ENCODE measurements at places on chromosomes 4 and X.

DNA sequence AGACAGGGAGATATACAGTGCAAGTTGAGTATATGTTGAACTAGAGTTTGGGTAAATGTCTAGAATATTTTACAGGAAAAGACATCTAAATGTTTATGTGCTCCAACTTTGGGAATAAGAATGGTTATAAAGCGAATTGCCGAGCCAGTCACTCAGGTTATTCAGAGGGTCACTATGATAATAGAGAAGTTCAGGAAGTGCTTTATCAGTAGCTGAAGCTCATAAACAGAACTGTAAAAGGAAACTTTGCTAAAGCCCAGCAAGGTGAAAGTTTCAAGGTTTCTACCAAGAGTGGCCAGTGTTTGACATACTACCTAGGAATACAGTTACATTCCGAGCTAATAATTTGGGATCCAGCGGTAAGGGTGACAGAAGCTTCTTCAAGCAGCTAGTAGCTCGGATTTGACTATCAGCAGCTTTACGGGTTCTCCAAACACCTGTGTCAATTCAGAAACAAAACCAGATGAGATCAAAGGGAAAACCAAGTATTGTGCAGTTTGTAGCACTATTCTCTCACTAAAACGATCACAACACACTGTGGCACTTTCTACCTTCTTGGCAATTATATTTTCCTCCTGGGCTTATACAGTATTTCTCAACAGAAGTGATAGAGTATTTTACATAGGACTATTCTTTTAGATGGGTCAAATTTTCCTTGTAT, 17.2 kb upstream of the BCLAF3 start:
- no peak for DNase-seq

DNA sequence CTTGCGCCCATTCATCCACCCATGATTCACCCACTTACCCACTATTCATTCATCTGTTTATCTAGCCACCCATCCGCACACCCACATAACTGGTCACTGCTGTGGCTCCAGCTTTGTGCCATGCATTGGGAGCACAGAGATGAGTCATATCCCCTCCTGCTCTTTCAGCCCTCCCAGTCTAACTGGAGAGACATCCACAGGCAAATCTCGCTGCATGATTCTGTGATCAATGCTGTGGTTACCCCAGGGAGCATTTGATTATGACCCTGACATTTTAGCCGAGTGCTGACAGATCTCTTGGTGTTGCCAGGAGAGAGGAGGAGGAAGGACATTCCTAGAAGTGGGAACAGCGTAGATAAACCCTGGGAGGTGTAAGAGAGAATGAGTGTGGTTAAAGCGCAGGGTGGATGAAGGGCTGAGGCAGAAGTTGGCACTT, 10.4 kb upstream of the PORCN start:
- DNase-seq: no peak

DNA sequence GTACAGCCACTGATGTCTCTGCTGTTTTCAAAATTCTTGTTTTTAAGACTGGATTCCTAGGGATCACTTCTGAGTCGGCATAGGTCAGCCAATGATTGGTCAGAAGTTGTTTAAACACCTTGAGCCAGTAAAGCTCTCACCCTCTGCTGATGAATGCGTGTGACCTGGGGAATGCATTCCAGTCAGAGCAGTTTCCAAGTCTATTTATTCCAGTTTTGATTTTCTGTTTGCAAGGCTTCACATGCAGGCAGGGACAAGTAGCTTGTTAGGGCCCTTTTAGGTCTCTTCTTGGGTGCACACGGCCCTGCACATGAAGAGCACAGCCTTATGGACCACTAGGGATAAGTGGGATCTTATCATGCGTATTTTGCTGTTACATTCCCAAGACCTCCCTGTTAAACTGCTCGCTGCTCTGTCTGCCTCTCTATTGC, 47.0 kb downstream of the KLHL15 start:
- no peak for DNase-seq

GRCh38 chr4:135338181-135338580, 1136.6 kb upstream of the PABPC4L start:
- DNase-seq: no peak

- no peak for DNase-seq
These were observed 236.3 kb upstream of the GYPA start for GRCh38 chr4:144376866-144377265.

DNA sequence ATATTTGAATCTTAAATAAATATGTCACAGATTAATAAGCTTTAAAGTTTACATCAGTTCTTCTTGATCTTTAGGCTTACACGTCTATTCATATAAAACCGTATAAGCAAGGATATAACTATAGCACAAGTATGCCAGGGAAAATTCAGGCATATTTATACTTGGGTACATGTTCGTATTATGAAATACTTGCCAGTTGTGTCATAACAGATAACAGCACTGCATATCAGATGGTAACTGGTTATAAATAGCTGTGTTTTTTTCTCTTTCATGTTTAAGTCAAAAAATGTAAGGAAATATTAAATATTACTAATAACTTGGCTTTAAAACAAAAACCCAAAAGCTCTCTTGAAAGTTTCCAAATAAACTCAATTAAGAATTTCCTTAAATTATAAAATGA, 17.5 kb downstream of the BRWD3 start:
- no peak for DNase-seq

- DNase-seq: peak; percentile 19
These were observed 3.7 kb upstream of the MAEA start for GRCh38 chr4:1285790-1286553.

GRCh38 chrX:12949205-12949926, 25.5 kb upstream of the TMSB4X start:
- DNase-seq: no peak

DNA sequence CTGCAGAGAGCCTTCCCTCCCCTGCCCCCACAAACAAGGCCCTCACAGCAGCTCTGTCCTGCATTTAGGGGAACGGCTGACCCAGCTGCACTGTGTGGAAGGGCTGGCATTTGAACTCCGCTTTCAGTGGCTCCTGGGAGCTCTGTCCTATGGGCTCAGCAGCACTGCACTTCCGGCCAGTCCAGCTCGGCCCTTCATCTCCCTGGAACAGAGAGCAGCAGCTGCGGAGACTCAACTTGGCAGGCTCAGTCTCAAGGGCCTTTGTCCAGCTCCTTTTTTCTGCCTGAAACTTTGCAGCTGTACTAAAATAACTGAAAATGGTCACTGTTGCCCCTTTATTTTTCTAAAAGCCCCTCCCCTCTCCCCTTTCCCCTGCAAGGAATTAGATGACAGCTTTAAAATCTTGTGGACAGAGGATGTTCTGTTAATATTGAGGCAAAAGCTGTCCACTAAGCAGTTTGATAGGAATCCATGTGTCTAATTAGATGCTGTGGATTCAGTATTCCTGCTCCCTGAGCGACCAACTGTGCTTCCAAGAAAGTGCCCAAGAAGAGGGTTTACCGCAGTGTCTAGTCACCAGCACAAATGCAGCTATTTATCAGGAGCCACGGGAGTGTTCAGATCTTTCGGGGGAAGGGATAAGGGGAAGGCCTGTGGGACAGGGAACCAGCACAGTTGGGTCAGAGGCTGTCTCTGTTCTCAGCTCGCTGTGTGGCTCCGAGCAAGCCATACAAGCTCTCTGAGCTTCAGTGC, 133.1 kb downstream of the AFAP1 start:
- DNase-seq: no peak

- no peak for DNase-seq
These were observed 11.5 kb upstream of the HDAC8 start for GRCh38 chrX:72584163-72584562.

DNA sequence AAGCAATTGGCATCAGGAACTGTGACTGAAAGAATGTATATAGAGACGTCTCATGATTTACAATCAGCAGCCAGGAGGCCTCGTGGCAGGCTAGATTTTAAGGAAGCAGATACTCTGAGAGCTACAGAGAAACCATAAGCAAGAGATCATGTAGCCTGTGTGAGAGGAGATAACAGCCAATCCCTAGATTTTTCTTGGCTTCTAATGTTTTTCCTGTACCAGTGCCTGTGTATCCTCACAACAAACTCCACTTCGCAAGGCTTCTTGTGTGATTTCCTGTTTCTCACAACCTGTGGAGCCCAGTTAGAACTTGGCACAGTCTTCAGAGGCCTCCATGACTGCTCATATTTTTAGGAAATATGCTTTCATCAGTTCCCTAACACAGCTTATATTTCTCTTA, 147.9 kb downstream of the PTCHD1 start:
- DNase-seq: no peak

GRCh38 chr4:114180481-114180880, 201.0 kb upstream of the ARSJ start:
- DNase-seq: peak; percentile 68

DNA sequence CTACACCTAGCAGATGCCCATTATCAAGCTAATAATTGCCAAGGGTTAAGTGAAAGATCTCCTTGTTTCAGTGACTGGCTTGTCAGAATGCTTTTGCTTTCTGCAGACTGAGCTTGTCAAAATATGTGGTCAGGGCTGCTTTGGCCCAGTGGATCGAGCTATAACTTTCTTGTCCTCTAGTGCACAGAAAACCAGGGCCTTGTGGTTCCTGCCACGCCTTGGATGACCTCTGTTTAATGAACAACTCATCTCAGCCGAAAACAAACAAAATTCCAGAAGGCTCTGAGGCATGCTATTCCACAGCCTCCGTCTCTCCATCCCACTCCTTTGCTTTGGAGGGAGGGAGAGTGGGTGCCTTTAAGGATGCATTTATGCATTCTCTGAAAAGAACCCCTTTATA, 11.3 kb downstream of the EVC start:
- DNase-seq: no peak

DNA sequence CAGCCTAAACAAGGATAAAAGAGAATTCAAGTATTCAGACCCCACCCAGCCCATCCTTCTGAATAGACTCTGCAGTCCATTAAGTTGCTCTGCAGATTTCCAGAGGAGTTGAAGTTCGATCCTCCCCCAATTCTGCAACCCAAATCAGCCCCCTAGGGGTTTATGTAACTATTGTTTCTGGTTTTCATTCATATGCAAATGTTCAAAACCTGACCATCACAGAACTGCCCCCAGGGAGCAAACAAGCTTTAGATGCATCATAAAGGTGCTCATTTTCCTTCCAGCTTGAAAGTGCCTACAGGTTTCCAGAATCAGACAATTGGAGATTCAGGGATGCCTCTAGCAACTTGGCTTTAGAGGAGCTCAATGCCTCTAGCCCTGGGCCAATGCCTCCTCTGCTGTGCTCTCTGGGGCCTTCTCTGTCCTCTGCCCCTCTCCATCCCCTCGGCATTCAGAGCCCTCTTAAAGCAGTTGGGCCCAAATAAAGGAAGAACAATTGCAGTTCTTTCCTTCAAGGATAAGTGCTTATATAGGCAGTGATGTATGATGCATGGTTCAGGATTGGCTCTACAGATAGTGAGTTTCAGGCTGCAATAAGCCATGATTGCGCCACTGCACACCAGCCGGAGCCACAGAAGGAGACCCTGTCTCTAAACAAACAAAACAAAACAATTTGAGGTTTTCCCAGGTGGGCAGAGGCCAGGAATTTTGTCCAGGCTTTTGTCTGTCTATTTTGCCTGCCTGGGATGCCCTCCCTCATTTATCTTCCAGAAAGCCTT, 23.5 kb upstream of the SPINK2 start:
- no peak for DNase-seq

DNA sequence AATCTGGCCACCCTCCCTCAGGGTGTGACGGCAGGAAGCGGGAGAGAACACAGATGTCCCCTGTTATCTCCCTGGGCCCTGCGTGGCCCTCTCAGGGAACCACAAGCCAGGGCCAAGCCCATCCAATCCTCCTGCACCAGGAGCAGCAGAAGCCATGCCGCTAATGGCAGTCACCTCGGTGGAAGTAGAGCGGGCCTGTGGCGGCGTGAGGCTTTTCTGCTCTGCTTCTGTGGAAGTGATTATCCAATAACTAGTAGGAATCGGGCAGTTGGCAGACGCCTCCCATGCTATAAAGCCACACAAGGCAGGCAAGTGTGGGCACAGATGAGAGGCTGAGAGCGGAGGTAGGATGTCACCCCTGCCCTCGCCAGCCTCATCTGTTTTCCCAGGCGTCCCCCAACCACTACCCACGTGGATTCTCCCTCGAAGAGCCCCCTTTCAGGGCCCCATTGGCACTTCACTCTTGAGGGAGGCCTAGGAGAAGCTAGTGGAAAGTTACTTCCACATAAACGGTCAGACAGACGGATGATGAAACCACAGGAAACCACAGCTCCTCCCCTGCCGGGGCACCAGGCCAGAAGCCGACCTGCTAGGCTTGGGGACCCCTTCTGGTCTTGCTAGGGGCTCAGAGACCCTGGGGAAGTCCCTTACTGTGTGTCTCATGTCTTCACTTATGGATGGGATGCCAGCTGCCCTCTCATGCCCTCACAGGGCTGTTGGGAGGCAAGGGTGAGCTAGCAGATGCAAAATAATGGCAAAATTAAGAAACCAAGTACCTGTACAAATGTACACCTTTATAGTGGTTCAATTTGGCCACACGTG, 18.8 kb upstream of the TMSB4X start:
- DNase-seq: no peak

GRCh38 chrX:41116948-41117347, 31.7 kb downstream of the USP9X start:
- no peak for DNase-seq

DNA sequence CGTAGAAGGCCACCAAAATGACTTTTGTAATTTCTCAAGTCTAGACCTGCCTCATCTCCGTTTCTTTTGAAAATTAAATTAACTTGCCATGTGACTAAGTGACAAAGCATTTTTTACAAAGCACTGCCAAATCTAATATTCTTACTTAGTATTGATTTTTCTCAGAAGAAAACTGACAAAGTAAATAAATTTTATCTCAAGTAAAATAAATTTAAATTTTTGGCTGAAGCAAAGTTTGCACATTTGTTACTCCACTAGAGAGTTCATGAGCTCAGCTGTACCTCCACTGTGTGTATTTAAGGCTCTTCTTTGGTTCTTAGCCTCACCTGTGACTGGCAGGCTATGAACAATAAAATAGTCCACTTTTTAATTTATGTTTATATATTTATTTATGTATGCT, 441.1 kb upstream of the PCDH10 start:
- DNase-seq: no peak

GRCh38 chr4:17336524-17336961, 175.3 kb downstream of the QDPR start:
- DNase-seq: no peak

DNA sequence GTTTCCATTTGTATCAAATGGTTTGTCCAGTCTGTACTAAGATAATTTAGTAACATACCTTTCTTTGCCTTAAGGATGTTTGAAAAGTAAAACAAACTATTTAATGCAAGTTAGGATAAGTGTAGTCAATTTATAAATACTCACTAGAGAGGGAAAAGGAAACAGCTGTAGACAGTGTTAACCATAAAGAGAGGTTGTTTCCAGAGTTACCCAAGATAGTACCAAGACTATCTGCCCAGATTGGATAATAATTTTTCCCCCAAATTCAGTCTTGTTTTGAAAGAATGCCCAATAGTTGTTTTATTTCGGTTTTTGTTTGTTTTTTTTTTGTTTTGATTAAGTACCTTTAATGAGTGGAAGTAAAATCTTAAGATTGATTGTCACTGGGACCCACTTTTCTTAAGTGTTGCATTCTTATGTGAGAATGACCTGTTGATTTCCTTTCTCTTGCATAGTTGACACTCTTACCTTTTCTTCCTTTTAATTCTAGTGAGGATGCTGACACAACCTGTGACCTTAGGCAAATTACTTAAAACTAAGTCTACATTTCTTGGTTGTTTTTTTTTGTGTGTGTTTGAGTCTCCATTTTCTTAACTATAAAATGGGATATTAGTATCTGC, 12.8 kb downstream of the AFF1 start:
- DNase-seq: no peak
